ENCODE measurements at places on chromosomes 13 and 19. TPM values are rescaled to one million over a fixed set of nuclear protein-coding genes. Genes with fewer than 3 reads are reported as not detected.

The PSG1 gene
- 0.48 TPM for total RNA-seq

The SHC2 gene
- total RNA-seq, result 15.4 TPM

The SLC7A9 gene
- total RNA-seq, result not detected

The ZNF730 gene
- 2.9 TPM for total RNA-seq

The OR7C1 gene
- not detected for total RNA-seq

The A1BG gene
- 0.33 TPM for total RNA-seq

The ZNF829 gene
- total RNA-seq, result 2.3 TPM

The TMPRSS9 gene
- not detected for total RNA-seq

The ERFL gene
- not detected for total RNA-seq

The NLRP5 gene
- total RNA-seq, result not detected

The CKM gene
- not detected for total RNA-seq

The VSIG10L gene
- 0.19 TPM for total RNA-seq

The ZNF880 gene
- 17.3 TPM for total RNA-seq

The SPACA7 gene
- total RNA-seq, result not detected

The RETN gene
- not detected for total RNA-seq

The GPR4 gene
- total RNA-seq, result 5.2 TPM

The LGALS14 gene
- not detected for total RNA-seq

The MAG gene
- not detected for total RNA-seq

The ALOX5AP gene
- 0.38 TPM for total RNA-seq
